ENCODE measurements at places on chromosomes 11 and 22. TPM values are rescaled to one million over a fixed set of nuclear protein-coding genes. Genes with fewer than 3 reads are reported as not detected.

Gene TEX12
- total RNA-seq, result 2.3 TPM

Gene ANAPC15
- total RNA-seq, result 13.5 TPM

Gene OR52E8
- not detected for total RNA-seq

Gene ZNF280B
- total RNA-seq, result 1.0 TPM

Gene MAPK11
- total RNA-seq, result 4.0 TPM

Gene FAT3
- total RNA-seq, result 22.8 TPM

Gene EI24
- 49.1 TPM for total RNA-seq

Gene KCNJ5
- 6.1 TPM for total RNA-seq

Gene MMP13
- not detected for total RNA-seq

Gene SLC43A3
- 49.4 TPM for total RNA-seq

Gene PDE3B
- total RNA-seq, result 14.8 TPM

Gene NAV2
- 13.7 TPM for total RNA-seq

Gene MUC15
- total RNA-seq, result 3.2 TPM

Gene SYT12
- 0.41 TPM for total RNA-seq

Gene RHBDD3
- 30.9 TPM for total RNA-seq

Gene GALNT18
- total RNA-seq, result 35.3 TPM

Gene OR8G5
- not detected for total RNA-seq

Gene TSSK2
- total RNA-seq, result not detected

Gene TECTA
- total RNA-seq, result 2.1 TPM

Gene FLRT1
- 3.7 TPM for total RNA-seq

Gene MOGAT2
- total RNA-seq, result not detected

Gene BRSK2
- total RNA-seq, result 0.41 TPM

Gene DGCR6
- total RNA-seq, result 24.4 TPM

Gene TRIM34
- total RNA-seq, result 8.1 TPM

Gene OR52A1
- not detected for total RNA-seq

Gene CRYBA4
- total RNA-seq, result not detected

Gene SLC22A6
- total RNA-seq, result not detected

Gene SLC43A1
- 9.1 TPM for total RNA-seq

Gene MMP8
- total RNA-seq, result 0.51 TPM

Gene ANO1
- total RNA-seq, result 36.7 TPM

Gene MIAT
- total RNA-seq, result 1.1 TPM

Gene OR8K3
- total RNA-seq, result not detected

Gene TSGA10IP
- total RNA-seq, result not detected
